T-helper 17 cell (primary cell): ENCODE measurements at places on chromosomes 16 and 17.
A peak's percentile ranks its signal among the peaks of the same experiment; 100 is the strongest.

- no peak for DNase-seq
These were observed 109.3 kb downstream of the IRX5 start for GRCh38 chr16:55039931-55040330.

DNA sequence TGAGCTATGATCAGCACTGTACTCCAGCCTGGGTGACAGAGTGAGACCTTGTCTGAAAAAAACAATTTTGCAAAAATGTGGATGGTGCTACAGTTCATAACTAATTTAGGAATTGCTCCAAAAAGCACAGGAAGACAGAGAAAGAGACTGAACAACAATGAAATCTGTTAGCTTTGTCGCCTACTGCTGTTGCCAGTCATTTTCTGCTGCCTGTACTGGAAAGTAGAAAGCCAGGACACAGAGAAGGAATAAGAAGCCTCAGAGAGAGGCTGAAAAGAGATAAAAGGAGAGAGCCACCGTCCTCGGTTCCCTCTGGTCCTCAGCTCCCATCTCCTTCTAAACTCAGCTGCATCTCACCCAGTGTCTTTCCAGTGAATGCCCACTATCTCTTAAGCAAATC lies 8.6 kb upstream of the TMC7 start:
- no peak for DNase-seq

DNA sequence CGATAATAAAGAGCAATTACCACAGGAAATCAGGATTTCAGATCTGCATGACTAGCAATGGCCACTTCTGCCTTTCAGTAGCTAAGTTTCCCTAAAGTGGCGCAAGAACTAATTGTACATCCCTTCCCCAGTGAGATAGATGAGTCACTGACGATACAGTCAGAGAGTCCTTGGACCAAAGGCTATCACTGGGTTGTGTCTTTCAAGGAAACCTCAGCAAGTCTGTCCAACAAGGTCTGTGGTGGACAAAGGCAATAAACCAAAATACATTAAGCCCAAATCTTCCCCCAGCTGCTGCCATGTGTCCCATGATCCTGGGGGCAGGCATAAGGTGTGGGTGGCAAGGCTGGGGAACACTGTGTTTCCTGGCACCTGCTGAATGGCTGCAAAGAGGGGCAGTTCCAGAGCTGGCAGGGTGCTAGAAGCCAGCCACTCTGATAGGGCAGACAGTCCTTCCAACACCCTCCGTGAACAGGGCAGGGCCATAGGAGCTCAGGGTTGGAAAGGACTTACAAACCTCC lies 20.5 kb upstream of the MTMR4 start:
- DNase-seq = no peak

DNA sequence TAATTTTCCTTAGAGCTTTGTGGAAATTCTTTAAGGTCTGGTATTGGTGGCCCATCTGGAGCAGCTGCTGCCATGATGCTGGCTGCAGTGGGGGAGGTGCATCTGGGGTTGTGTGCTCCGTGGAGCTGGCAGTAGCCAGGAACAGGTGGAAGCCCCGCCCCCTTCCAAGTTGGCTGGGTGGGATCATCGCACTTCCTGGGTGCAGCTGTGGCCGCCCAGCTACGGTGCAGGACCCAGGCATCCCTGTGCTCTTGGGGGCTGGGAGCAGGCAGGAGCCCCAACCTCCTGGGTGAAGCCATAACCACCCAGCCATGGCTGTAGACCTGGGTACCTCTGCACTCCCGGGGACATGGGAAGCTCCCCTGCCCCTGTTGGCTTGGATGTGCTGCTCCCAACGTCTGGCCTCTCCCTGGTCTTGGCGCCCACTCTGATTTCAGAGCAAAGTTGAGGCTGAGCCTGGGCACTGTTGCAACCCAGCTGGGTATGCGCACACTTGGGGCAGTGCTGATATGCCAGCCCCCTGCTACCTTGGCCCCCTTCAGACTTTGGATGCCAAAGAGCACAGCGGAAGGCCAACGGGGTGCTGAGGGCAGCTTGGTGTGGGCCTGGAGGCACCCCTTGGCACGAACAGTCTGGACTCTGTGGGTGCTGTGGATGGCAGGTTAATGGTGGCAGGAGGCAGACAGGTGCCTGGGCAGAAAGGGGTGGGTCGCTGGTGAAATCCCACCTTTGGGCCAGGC lies 145.2 kb downstream of the MYO1D start:
- no peak for DNase-seq

DNA sequence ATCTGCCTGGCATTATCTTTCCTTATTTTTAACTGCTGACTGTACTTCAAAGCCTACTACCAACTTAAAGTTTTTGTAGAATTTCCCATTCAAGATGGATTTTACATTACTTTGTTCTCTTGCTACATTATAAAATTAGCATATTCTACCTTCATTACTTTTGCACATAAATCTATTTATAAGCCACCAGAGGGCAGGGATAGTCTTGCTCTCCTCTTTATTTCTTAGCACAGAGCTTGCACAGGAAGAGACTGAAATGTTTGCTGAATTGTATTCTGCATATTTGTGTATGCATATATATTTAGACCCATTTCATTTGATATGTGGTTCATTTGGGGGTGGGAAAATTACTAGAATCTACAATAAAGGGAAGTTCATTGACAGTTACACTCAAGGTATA lies 108.0 kb downstream of the SKAP1 start:
- no peak for DNase-seq

- DNase-seq = no peak
These were observed 133.7 kb downstream of the GSG1L start for GRCh38 chr16:27929818-27930217.

GRCh38 chr16:11582157-11582814 lies 4.4 kb downstream of the LITAF start:
- DNase-seq = no peak

- DNase-seq = no peak
These were observed 8.0 kb upstream of the CCL1 start for GRCh38 chr17:34370997-34371395.

- peak; percentile 83 for DNase-seq
These were observed at the start of gene PDP2 for GRCh38 chr16:66880288-66881013. TSS of gene PDP2 (plus strand) at chr16:66880515. CDS start at chr16:66884285, 3,770 bp downstream.

- no peak for DNase-seq
These were observed 341.3 kb downstream of the BCAS3 start for GRCh38 chr17:61018938-61019337.

DNA sequence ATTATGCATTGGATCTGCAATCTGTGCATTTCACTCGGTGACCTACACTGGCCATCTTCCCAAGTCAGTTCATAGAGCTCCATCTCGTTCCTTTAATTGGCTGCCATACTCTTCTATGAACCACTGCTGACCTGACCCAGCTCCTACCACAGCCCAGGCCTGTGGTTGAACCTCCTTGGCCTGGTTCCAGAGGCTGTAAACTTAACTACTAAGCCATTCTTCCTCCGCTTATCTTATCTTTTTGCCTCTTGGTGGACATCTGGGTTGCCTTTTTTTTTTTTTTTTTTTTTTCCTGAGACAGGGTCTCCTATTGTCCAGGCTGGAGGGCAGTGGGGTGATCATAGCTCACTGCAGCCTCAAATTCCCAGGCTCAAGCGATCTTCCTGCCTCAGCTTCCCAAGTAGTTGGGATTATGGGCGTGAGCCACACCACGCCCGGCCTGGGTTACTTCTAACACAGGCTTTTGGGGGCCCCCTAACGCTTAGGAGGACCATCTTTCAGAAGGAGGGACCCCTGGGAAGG lies 18.3 kb downstream of the COQ7 start:
- no peak for DNase-seq

DNA sequence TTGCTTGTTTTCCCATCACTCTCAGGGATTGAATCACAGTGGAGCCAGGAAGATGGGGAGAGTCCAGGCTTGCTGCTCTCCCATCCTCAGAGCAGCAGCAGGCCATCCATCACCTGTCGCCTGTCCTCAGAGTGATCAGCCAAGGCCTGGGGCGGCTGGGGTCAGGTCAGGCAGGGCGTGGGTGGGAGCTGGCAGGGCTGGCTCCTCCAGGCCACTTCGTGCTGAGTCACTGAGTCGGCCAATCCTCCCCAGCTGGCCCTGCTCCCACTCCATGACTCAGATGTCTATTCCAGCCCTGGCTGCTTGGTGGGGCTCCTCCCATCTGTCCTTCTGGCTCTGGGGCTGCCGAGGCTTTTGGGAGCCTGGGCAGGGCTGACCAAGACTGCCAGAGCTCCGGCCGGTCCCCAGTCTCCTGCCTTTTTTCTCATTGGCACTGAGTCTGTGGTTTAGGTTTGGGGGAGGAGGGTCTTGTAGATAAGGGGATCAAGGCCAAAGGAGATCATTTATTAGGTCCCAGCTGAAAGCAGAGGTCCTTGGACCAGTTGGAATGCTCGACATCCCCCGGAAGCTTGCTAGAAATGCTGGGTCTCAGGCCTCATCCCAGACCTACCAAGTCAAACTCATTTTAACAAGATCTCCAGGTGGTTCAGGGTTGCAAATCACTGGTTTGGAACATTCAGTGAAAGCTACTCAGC lies 72.7 kb downstream of the ABCC1 start:
- no peak for DNase-seq

GRCh38 chr17:75891605-75892555 lies 4.9 kb downstream of the TRIM65 start:
- DNase-seq = no peak

GRCh38 chr16:59181821-59182420 lies 447.8 kb upstream of the GOT2 start:
- DNase-seq = no peak

GRCh38 chr17:64572682-64573154 lies 65.9 kb downstream of the CEP95 start:
- DNase-seq = no peak

- no peak for DNase-seq
These were observed 137.2 kb downstream of the SNX29 start for GRCh38 chr16:12113523-12114345.

DNA sequence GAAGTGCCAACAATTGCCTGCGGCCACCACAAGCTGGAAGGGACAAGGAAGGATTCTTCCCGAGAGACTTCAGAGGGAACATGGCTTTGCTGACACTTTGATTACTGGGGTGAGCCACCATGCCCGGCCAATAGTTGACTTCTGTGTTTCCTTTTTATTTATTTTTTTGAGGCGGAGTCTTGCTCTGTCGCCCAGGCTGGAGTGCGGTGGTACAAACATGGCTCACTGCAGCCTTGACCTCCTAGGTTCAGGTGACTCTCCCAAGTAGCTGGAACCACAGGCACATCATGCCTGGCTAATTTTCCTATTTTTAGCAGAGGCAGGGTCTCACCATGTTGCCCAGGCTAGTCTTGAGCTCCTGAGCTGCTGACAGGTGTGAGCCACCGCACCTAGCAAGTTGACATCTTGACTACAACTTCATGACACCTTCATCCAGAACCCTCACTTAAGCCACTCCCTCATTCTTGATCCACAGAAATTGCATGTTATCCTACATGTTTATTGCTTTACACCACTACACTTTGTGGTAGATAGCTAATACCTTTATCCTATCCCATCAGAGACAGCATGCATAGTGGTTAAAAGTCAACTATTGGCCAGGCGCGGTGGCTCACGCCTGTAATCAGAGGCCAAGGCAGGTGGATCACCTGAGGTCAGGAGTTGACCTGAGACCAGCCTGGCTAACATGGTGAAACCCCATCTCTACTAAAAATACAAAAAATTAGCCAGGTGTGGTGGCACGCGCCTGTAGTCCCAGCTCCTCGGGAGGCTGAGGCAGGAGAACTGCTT lies 16.1 kb upstream of the GPRC5C start:
- DNase-seq = no peak

DNA sequence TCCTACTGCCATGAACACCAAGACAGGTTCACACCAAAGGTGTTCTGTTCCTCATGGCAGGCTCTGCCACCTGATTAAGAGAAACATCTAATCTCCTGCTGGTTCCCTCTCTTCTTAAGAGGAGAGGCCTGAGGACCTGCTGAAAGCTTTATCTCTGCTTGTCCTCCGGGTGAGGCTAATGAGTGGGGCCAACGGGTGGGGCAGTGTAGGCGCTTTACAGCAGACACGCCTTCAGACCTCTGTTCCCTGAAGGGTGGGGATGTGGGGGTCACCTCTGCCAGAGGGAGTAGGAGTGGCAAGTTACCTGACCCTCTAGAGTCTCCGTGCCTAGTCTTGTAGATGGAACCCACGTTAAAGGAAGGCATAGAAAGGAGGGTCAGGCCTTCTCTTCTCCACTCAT lies 4.2 kb upstream of the MRM1 start:
- DNase-seq = no peak

GRCh38 chr17:76635039-76635438 lies 8.5 kb downstream of the ST6GALNAC1 start:
- no peak for DNase-seq

DNA sequence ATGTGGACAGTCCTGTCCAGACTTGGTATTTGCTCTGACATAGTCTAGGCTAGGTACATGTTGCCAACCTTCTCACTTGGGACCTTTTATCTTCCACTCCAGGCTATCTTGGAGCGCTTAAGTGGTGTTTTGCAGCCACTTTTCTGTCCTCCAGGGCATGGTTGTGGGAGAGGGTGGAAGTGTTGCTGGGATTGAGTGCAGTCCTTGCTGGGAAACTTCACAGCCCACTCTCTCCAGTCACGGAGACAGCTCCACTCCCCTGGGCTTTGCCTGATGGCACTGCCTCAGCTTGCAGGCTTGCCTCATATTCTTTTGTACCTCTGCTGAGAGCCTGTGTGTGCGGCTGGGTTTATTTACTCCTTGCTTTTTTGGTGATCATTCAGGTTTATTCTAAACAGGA lies 17.4 kb downstream of the RPA1 start:
- DNase-seq = no peak

DNA sequence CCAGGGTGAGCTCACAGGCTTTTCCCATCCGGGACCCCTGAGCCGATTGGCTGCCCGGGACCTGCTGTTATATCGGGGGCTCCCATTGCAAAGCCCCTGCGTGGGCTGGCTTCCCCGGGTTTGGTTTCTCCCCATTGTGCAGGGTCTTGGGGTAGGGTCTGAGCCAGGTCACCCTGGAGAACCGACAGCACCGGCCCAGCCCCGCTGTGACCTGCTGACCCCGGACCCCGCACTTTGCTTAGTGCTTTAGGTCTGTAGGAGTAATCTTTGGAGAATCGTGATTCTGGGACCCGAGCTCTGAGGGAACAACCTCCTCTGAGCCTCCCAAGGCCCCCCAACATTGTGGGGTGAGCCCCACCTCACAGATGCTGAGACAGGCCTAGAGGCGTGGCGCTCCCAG lies 62.9 kb downstream of the JPH3 start:
- DNase-seq = no peak

- DNase-seq = no peak
These were observed 262.7 kb downstream of the SNX29 start for GRCh38 chr16:12239226-12239625.

DNA sequence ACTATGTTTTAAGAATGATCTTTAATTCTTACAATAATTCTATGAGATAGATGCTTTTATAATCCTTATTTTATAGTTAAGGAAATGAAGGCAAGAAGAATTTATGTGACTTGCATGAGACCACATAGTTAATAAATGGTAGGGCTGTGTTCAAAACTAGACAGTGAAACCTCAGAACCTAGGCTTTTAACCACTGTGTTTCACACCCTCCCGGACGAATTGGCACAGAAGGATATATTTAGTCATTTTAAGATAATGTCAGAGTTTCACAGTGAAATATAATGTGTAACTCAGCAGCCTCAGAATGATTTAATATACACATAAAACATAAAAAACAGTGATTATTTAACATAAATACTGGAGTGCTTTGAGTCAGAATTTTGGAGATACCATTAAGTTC lies 57.0 kb downstream of the NSRP1 start:
- no peak for DNase-seq
